ENCODE measurements at places on chromosomes 7 and 10. TPM values are rescaled to one million over a fixed set of nuclear protein-coding genes. Genes with fewer than 3 reads are reported as not detected.

GRCh38 chr10:23512355-23513058, 73.6 kb downstream of the OTUD1 start:
- no peak overlapping the region for H3K27ac ChIP-seq
- H3K4me1 ChIP-seq = no peaks in the 10 kb centered on the region
- no peaks in the 10 kb centered on the region for H3K27me3 ChIP-seq
- no peak for DNase-seq

GRCh38 chr7:98396768-98397167, 4.1 kb downstream of the BAIAP2L1 start:
- no peaks in the 10 kb centered on the region for H3K36me3 ChIP-seq
- no peak overlapping the region for H3K27ac ChIP-seq
- no peaks in the 10 kb centered on the region for H3K4me1 ChIP-seq
- no peak for DNase-seq
- no peaks in the 10 kb centered on the region for H3K27me3 ChIP-seq

DNA sequence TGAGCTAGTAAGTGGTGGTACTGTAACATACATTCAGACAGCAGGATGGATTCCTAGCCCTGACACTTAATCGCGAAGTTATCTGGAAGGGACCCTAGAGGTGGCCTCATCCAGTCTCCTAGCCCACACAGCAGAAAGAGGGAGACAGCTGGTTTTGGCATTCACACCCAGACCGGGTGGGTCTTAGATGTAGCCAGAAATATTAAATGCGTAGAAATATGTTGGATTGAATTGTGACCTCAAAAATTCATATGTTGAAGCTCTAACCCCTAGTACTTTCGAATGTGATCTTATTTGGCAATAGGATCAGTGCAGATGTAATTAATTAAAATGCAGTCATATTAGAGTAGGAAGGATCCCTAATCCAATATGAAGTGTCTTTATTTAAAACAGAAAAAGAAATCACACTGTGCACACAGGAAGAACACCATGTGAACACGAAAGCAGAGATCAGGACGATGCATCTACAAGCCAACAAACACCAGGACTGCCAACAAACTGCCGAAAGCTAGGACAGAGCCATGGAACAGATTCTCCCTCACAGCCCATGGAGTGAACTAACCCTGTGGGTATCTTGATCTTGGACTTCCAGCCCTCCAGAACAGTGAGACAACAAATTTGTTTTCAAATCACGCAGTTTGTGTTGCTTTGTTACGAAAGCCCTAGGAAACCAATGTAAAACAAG, 2.9 kb upstream of the XPNPEP1 start:
- no peaks in the 10 kb centered on the region for H3K4me1 ChIP-seq
- no peaks in the 10 kb centered on the region for H3K36me3 ChIP-seq
- no peak overlapping the region for H3K27ac ChIP-seq

Gene FGFBP3
- 0.26 TPM for total RNA-seq

Gene RAB11FIP2
- total RNA-seq = 13.4 TPM

Gene PLEKHA8
- 2.0 TPM for total RNA-seq

Measured in right atrium auricular region (tissue), 2 donors.